ENCODE measurements at places on chromosomes 16 and 17. TPM values are rescaled to one million over a fixed set of nuclear protein-coding genes. Genes with fewer than 3 reads are reported as not detected.

- DNase-seq = no peak
Measured at GRCh38 chr17:37405955-37406634, 541 bp downstream of the ACACA start.

AGRP gene
- not detected for total RNA-seq

DNA sequence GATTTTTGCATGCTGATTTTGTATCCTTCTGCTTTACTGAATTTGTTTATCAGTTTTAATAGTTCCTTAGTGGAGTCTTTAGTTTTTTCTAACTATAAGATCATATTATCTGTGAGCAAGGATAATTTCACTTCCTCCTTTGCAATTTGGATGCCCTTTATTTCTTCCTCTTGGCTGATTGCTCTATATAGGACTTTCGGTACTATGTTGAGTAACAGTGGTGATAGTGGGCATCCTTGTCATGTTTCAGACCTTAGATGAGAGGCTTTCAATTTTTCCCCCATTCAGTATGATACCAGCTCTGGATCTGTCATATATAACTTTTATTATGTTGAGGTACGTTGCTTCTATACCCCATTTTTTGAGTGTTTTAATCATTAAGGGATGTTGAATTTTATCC is 224.5 kb upstream of the CNTNAP4 start:
- DNase-seq = no peak

DNA sequence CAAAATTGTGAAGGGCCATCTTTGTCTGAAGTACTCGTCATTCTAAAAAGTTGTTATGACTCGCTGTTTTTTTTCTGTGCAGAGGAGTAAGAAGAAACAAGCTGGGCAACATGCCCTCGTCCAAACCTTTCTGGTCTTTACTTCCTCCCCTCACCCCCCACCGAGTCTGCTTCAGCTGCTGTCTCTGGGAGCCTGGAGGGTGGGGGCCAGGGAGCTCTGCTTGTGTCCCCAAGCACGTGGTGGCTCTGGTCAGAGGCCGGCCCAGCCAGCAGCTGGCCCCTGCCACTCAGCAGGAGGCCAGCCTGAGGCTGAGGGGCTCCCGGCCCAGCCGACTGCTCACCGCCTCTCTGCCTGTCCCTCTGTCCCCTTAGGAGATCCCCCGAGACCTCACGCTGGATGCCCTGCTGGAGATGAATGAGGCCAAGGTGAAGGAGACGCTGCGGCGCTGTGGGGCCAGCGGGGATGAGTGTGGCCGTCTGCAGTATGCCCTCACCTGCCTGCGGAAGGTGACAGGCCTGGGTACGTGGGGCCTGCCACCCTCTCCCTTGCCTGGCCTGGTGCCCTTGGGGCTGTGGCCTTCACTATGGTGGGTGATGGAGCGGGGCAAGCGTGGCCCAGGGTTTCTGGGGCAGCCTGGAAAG is 53.7 kb upstream of the LGALS9 start:
- peak; percentile 62 for DNase-seq

GRCh38 chr16:74083541-74083940 is 213.1 kb upstream of the PSMD7 start:
- DNase-seq = no peak

HOXB5 gene
- total RNA-seq = 0.43 TPM

CHST4 gene
- total RNA-seq = not detected

QRICH2 gene
- 12.5 TPM for total RNA-seq

DNA sequence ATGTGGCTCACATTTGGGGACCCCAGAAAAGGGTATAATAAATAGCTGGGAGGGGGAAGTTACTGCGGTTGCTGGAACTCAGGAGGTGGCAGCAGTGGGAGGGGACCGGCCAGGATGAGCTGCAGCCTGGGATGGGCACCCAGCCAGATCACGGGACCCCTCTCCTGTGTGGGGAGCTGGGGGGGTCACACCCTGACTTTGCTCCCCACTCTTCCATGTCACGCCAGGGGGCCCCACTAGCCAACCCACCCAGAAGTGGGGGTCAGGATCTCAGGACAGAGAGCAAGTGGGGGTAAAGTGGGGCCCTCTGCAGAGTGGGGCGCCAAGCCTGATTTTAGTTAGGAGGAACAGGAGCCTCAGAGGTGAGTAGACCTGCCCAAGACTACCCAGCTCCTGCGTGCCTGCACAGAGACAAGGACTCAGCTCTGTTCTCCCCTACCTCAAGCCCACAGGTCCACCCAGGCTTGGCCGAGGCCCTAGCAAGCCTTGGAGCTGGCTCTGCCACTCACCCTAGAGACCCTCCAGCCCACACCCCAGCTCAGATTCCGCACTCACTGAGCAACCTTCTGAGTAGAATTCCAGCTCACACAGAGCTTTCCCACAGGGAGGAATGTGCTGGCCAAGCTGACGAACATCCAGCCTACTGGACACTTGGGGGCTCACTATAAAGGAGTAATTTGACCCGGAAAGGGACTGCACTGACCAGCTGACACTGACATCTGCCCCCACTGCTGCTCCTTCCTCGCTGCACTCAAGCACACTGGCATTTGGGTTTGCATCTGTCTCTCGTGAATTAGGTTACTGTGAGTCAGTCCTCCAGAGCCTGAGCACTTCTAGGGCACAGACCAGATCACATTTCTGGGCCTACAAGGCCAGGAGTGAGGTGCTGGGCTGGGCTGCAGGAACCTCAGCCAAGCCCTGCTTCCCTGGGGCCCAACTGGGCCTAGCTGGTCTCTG is 310.1 kb downstream of the C16orf95 start:
- no peak for DNase-seq

- no peak for DNase-seq
Measured at GRCh38 chr16:88939972-88940861, 36.8 kb downstream of the CBFA2T3 start.

DNA sequence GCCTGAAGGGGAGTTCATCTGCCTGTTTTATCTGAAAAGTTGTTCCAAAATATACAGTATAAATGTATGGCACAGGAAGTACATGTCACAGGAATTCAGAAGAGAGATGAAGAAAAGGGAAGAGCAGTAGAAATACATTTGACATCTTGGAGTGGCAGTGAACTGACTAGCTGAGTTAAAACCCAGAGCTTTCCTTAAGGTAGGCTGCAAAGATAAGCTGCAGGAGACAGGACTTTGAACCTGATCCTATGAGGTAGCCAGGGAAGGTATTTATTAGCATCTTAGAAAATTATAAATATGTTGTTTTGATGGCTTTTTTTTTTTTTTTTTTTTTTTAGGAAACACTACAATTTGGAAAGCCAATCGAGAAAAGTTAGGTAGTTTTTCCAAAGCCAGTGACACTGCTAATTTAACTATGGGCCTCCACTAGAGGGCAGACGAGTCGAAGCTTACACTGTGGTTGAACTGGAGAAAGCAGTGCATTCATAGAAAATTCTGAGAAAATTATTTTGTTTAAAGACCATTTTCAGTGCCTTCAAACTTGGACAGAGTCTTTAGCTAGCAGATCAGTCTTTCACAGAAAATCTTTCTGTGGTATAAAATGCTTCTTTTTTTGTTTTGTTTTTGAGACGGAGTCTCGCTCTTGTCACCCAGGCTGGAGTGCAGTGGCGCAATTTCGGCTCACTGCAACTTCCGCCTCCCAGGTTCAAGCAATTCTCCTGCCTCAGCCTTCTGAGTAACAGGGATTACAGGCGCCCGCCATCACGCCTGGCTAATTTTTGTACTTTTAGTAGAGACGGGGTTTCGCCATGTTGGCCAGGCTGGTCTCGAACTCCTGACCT is 122.3 kb downstream of the SSH2 start:
- peak; percentile 65 for DNase-seq

ASPA gene
- total RNA-seq = not detected

DNA sequence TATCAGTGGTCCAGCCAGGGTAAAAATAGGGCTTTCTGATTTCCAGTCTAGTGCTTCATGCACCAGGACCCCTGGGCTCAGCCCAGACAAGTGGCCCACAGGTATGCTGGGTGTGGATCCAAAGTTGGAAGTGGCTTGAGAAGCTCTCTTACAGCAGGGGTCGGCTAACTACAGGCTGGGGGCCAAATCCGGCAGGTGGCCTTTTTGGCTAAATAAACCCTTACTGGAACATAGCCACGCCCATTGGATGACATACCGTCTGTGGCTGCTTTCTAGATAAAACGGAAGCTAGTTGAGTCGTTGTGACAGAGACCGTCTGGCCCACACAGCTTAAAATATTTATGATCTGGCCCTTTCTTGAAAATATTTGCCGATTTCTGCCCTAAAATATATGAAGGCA is 119.0 kb upstream of the CDC42EP4 start:
- peak; percentile 57 for DNase-seq

DNA sequence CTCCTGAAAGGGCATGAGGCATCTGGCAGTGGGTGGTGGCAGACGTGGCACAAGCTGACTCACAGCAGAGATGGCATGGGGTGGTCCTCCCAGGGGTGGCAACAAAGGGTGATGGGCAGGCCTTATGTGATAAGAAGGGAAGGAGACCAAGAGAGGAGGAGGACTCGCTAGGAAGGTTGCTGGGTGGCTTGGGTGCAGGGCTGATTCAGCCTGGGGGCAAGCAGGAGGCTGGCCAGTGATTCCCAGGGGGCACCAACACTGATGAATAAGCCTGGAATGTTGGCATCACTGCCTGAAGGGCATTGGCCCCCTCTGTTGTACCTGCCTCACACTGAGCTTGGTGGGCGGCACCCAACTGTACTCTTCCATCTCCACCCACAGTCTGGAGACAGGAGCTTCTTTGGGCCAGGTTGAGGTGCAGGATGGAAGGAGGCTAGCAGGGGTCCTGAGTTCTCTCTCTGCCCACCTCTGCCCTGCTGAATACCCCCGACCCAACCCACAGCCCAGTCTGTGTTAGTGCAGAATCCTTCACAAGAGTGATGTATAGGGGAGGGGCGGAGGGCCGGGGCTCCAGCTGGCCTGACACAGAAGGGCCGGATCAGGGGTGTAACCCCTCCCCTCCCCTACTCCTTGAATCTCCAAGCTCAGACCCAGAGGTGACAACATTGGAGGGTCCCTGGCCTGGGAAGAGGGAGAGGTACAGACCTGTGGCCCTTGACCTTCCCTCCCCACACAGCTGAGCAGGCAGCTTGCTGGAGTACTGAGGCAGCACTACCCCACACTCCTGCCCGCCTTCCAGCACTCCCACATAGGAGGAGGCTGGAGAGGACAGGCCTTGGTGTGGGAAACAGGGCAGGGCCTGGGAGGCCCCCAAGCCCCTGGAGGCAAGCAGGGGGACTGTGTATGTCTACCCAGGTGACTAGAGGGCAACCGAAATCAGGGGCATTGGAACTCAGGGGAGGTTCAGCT is 2.6 kb downstream of the STAC2 start:
- no peak for DNase-seq

TBC1D3E gene
- total RNA-seq = not detected

GRCh38 chr17:42586514-42587230 is 9.1 kb upstream of the PSMC3IP start:
- DNase-seq = no peak

Measured in stomach (tissue), 19 donors.